Lower lobe of right lung (tissue), 2 donors: ENCODE measurements at places on chromosomes 16 and 17.

- DNase-seq, result no peak
Observed at GRCh38 chr17:54971147-54971546, 2.6 kb downstream of the STXBP4 start.

- DNase-seq, result no peak
Observed at GRCh38 chr17:3024346-3024745, 39.1 kb downstream of the OR1D5 start.

GRCh38 chr16:78562650-78563049 is 463.2 kb downstream of the WWOX start:
- no peak for DNase-seq

GRCh38 chr16:35144212-35144932 is 1685.0 kb downstream of the TP53TG3F start:
- peak; percentile 13 for DNase-seq

DNA sequence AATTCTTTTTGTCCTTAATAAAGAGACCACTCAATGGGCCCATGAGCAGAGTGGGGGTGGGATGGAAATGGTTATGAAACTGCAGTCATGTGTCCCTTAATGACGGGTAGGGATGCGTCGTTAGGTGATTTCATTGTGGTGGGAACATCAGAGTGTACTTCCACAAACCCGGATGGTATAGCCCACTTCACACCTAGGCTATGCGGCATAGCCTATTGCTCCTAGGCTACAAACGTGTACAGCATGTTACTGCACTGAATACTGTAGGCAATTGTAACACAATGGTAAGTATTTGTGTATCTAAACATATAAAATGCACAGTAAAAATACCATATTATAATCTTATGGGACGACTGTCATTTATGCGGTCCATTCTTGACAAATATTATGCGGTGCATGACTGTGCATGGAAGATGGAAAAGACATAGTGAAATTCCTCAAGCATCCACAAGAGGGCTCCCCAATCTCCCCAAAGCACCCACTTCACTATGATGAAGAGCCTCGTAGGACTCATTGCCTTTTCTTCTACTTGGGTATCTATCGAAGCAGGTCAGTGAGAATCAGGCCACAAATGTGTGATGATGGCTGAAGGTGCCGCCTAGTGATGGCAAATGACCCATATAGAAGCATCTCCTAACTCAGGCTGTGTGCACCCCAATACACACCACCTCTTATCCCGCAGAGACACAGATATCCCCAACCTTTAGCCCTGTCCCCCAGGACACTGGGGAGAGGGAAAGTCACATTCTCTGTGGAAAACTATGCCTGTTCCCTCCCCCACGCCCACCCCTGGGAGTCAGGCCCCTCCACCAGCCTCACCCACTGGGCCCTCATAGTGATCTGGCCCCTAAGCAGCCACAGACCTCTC is 43.5 kb downstream of the TBX21 start:
- DNase-seq, result no peak

- no peak for DNase-seq
Observed at GRCh38 chr16:48492133-48492532, 106.9 kb upstream of the SIAH1 start.

DNA sequence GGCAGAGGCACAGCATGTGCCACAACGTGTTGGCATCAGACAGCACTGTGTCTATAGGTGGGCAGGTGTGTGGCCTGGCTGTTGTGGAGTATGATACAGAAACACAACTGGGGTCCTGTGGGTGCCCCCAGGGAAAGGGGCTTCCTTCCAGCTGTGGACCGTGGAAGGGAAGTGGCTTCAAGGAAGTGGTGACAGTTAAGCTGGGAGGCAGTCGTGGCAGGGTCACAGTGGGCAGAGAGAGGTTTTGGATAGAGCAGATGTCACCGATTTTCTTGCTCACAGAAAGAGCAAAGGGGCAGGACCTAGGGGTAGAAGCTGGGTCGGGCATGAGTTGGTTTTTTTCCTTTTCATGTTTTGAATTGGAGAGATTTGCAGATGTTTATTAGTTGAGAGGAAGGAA is 11.2 kb upstream of the ORAI3 start:
- DNase-seq, result no peak

DNA sequence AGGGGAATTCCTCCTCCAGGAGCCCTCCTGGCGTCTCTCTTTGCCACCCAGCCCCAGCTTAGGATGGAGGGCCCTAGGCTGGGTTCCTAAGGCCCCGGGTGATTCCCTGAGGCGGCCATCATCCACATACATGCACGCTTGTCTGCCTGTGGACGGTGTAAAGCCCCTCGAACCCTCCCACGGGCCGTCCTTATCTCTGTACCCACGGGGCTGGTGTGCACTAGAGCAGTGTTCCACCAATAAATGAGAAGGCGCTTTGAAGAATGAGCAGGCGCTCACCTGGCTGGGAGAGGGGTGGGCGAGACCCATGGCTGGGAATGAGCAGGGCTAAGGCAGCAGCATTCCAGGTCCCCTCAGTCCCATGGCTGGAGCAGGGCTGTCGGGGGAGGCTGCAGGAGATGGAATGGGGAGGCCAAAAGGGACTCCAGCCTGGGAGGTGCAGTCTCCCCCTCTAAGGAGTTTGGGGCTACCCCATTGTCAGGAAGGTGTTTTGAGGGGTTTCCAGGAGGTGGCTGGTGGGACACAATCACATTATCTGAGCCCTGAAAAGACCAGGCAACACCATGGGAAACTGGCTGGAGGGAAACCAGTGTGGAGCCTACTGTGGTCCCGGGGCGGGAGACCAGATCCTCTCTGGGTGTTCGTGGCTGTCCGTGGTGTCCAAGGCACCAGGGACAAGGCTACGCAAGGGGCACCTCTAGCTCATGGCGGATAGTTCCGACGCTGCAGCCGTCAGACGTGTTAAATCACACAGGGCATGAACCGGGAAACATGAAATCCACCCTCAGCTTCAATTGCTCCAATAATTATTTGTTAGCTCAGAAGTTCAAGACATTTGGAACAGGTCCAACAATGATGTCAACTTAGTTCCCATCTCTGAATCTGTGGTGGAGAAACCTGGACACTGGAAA is 87.5 kb upstream of the DNAH17 start:
- DNase-seq, result no peak

GRCh38 chr17:61279476-61280145 is 120.0 kb upstream of the TBX2 start:
- no peak for DNase-seq

- DNase-seq, result peak; percentile 96
Observed at GRCh38 chr16:370443-370842, at the start of gene MRPL28. Gene MRPL28 (minus strand): TSS chr16:370538. CDS start chr16:370218, 320 bp downstream.

GRCh38 chr16:87895641-87896141 is 26.4 kb upstream of the SLC7A5 start:
- DNase-seq, result peak; percentile 58

DNA sequence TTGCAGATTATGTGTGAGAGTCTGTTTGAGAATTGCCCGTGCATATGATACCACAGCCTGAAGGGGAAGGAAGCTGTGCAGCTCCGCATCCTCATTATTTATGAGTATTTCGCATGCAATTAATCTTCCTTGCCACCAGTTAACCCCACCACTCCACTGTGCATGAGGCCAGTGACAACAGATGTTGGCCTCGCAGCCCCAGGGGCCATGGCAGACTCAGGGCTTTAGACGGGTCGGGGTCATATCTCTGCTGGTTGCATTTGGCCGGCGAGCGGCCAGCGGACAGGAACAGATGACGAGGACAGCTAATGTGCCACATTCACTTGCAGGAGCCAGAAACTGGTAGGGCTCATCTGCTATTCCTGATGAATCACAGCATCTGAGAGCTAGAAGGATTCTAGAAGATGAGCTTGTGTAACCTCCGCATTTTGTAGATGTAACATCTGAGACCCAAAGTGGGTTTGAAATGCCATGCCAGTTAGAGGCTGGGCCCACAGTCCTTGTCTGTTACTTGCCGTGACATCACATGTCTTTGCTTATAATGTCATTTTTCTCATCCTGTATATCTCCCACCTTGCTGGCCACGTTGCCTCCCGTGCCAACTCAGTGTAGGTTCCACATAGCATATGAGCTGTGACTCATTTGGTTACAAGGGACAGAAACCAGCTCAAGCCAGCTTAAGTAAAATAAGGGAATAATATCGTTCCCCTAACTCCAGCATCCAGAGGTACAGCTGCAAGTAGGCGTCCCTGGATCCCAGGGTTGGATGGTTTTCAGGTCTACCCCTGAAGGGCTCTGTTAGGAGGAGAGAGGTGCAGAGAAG is 137.2 kb downstream of the SNX29 start:
- no peak for DNase-seq

- DNase-seq, result peak; percentile 62
Observed at GRCh38 chr17:49224198-49224996, 6.2 kb downstream of the PHOSPHO1 start.

GRCh38 chr17:753418-753817 is 1.4 kb upstream of the GEMIN4 start:
- DNase-seq, result no peak

- DNase-seq, result no peak
Observed at GRCh38 chr17:8506145-8506544, 70.5 kb downstream of the NDEL1 start.

DNA sequence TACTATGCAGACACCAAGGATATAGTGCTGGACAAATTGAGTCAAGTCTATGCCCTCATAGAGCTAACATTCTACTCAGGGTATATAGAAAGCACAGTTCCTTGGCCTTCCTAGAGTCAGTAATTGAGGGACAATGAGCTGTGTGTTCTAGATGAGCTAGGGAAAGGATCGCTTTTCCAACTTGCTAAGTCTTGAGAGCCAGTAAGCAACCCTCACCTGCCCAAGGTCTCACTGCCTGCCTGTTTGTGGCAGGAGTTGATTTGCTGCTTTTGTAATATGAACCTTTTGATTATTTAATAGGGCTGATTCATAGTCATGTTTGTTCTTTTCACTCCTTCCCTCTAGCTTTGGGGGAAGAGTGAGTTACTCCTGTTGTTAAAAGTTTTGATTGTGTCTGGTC is 6.5 kb downstream of the DDX42 start:
- no peak for DNase-seq

DNA sequence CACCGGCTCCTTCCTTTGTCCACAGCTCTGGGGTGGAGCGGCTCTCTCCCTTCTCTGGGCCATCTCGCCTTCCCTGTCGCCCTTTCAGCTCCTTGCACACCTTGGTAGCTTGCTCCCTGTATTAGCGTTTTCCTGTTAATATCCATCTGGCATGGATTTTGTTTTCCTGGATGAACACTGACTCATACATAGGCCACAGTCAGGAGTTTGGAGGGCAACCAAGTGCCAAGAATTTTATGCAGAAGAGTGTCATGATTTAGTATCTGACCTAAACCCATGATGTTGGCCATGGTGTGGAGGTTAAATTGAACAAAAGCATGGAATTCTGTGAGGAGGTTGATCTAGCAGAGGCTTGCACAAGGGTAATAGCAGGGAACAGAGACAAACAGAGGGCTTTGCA is 180.9 kb downstream of the AIPL1 start:
- DNase-seq, result no peak

- DNase-seq, result no peak
Observed at GRCh38 chr17:10666906-10667305, 9.8 kb upstream of the MYH3 start.

- DNase-seq, result no peak
Observed at GRCh38 chr16:77993111-77993985, 29.0 kb upstream of the CLEC3A start.

- no peak for DNase-seq
Observed at GRCh38 chr16:24062270-24062817, 193.8 kb upstream of the CACNG3 start.

DNA sequence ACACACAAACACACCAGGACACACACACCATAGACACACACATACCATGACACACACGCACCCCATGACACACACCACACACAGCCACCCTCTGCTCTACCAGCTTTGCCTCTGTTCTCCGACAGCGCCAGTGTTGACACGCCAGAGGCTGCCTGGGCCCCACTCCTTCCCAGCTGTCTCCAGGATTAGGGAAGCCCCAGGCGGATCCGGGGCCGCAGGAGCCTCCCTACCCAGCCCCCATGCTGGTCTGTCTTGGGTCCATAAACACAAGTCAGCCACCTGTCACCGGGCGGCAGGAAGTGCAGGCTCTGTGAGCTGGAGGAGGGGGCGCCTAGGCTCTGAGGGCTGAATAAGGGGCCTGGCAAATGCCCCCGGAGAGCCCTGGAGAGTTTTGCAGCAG is 10.5 kb downstream of the TBC1D16 start:
- no peak for DNase-seq
